ENCODE measurements at places on chromosomes 5 and 9. TPM values are rescaled to one million over a fixed set of nuclear protein-coding genes. Genes with fewer than 3 reads are reported as not detected.

Gene SPINK4
- total RNA-seq = not detected

Gene PCDHB13
- total RNA-seq = 0.33 TPM

Gene C9orf43
- total RNA-seq = 0.35 TPM

Gene MLANA
- total RNA-seq = not detected

Gene FOXD4L4
- 0.25 TPM for total RNA-seq

Gene PKD2L2
- not detected for total RNA-seq

Gene RAD50
- total RNA-seq = 13.1 TPM

Gene PAEP
- not detected for total RNA-seq

Gene CLIC3
- total RNA-seq = 0.33 TPM

Gene RNF183
- not detected for total RNA-seq

Gene GBGT1
- 17.3 TPM for total RNA-seq

Gene EPB41L4B
- 0.42 TPM for total RNA-seq

Gene GADD45G
- total RNA-seq = 0.33 TPM

Gene TMEM250
- 72.3 TPM for total RNA-seq

Gene MARCHF11
- total RNA-seq = not detected

Gene AGXT2
- not detected for total RNA-seq

Gene RASEF
- total RNA-seq = 0.07 TPM

Gene CBY3
- 0.26 TPM for total RNA-seq

Gene SPEF2
- total RNA-seq = 0.88 TPM
